ENCODE measurements at places on chromosomes 6 and 20. TPM values are rescaled to one million over a fixed set of nuclear protein-coding genes. Genes with fewer than 3 reads are reported as not detected.

The SLC22A7 gene
- not detected for total RNA-seq

GRCh38 chr6:106823732-106824351 is 150.7 kb downstream of the CD24 start:
- DNase-seq = no peak

DNA sequence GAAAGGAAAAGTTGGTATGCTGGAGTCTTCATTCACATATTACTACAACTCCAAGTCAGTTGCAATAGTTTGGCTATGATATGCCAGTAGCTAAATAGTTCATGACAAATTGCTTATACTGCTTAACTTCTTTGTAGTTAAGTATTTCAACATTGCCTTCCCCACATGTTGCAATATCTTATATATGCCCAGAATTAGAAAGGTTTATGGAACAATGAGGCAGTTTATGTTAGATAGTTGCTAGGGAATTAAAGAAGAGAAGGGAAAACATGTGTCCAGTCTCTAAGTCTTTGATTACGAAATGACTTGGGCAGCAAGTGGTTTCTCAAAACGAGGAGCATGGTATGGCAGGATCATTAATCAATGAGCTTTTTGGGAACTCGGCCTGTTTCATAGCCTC is 145.8 kb downstream of the PLCB4 start:
- DNase-seq = no peak

- peak; percentile 78 for DNase-seq
These were observed 74.0 kb downstream of the SSR1 start for GRCh38 chr6:7238900-7239589.

DNA sequence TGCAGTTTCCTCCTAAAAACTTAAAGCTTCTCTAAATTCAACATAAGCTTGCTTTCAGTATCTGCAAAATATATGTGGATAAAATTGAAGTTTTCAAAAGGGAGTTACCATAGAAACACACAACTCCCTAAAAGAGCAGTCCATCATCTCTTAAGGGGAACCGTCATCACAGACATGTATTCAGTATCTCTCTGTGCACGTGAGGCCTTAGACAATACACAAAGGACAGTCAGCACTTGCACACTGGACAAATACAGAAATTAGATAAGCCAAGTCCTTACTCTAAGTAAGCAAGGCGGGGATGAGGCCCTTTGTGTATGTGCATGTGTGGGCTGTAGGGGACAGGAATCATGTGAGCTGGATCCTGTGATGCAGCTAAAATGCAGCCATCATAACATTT is 136.6 kb downstream of the BACH2 start:
- no peak for DNase-seq

The ANKRD6 gene
- 3.8 TPM for total RNA-seq

The PNLDC1 gene
- total RNA-seq = 0.14 TPM

GRCh38 chr20:35909176-35909575 is 45.1 kb downstream of the SCAND1 start:
- no peak for DNase-seq

Measured in CD4-positive, alpha-beta T cell (primary cell).